Stimulated activated CD4-positive, alpha-beta T cell treated with anti-CD3 and anti-CD28 coated beads, Interleukin-1b, Interleukin-23, amount 100 ng/mL, for 1 hour (primary cell): ENCODE measurements at places on chromosomes 11 and 22.

DNA sequence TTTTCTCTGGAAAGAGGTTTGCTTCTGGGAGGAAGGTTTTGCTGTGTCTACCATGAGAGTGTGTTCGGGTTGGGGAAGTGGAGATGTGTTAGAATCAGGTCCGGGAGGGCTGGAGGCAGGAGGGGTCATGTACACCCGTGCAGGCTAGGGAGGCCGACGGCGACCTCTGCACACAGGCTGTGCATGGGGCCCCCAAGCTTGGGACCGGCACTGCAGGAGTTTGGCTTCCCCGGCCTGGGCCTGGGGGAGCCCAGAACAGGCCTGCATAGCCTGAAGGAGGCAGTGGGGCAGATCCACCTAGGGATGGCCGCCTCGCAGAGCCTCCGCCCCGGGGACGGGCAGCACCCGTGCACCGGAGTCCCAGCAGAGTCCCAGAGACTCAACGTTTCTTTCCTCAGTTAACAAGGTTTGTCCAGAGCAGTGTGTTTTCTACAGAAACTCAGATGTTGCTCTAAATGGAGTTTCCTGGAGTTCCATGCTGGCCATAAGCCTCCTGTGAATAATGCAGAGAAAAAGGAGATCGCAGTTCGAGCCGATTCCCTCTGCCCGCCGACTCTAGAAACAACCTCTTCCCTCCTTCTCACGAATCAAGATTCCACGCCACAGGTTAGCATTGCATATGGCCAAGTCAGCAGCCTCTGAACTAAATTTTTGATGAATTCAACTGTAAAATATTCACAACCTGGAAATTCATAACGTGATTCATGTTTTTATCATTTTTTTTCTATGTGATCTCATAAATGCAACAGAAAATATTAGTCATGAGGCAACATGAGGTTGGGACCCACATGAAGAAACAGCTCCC is 427.3 kb downstream of the BRD1 start:
- DNase-seq, result no peak

DNA sequence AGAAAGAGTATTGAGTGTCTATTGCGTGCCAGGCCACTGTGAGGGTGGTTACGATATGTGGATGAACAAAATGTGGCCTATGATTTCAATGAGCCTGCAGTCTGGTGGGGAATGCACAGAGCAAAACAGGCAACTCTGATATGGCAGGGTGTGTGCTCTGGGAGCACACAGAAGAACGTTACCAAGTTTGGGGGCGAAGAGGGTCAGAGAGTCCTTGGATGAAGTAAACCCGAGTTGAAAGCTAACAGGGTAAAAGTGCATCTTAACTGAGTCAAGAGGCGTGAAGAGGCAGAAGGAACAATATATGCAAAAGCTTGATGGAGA is 258 bp downstream of the CFAP68 start:
- no peak for DNase-seq

DNA sequence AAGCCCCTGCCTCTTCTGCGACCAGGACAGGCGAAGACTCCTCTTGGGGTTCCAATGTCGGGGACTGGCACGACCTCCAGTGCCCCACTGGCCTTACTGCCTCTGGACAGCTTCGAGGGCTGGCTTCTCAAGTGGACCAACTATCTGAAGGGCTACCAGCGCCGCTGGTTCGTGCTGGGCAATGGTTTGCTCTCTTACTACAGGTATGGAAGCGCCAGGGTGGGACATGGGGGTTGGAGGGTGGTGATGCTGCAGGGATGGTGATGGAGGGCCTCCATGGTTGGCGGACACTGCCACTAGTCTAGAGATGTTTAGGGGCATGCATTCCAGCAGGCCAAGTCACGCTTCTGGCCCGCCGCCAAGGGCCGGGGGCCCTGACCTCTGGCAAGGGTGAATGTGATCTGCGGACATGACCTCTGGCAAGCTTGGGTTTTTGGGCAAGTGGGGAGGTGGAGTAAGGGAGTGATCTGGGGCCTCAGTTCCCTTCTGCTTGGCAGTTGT is 727 bp downstream of the OSBP2 start:
- no peak for DNase-seq

- no peak for DNase-seq
Measured at GRCh38 chr22:28183078-28183860, 264.2 kb upstream of the PITPNB start.

GRCh38 chr11:99505316-99505715 is 484.6 kb downstream of the CNTN5 start:
- no peak for DNase-seq

- DNase-seq, result no peak
Measured at GRCh38 chr22:44777364-44777755, 25.0 kb downstream of the ARHGAP8 start.

DNA sequence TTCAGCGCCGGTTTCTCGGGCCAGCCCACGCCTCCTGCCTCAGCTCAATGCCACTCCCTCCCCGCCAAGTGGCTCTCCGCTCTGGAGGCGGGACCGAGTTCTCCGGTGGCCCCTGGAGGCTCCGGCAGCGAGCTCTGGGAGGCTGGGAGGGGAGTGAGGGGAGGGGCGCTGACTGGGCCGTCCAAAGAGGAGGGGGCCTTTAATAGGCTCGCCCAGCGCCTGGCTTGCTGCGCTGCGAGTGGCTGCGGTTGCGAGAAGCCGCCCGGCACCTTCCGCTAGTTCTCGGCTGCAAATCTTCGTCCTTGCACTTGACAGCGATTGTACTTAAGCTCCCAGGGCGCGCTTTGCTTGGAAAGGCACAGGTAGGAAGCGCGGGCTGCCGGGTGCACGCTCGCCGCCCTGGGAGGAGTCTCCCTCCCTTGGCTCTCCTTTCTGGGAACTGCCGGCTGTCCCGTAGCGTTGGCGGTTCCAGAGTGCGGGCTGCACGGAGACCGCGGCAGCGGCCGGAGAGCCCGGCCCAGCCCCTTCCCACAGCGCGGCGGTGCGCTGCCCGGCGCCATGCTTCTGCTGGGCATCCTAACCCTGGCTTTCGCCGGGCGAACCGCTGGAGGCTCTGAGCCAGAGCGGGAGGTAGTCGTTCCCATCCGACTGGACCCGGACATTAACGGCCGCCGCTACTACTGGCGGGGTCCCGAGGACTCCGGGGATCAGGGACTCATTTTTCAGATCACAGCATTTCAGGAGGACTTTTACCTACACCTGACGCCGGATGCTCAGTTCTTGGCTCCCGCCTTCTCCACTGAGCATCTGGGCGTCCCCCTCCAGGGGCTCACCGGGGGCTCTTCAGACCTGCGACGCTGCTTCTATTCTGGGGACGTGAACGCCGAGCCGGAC is at the start of gene ADAMTS15:
Gene ADAMTS15, plus strand, starts transcription at position 230 of the 894 bp plus-strand sequence. Its CDS starts 329 bp downstream, at position 559.
- DNase-seq, result no peak

DNA sequence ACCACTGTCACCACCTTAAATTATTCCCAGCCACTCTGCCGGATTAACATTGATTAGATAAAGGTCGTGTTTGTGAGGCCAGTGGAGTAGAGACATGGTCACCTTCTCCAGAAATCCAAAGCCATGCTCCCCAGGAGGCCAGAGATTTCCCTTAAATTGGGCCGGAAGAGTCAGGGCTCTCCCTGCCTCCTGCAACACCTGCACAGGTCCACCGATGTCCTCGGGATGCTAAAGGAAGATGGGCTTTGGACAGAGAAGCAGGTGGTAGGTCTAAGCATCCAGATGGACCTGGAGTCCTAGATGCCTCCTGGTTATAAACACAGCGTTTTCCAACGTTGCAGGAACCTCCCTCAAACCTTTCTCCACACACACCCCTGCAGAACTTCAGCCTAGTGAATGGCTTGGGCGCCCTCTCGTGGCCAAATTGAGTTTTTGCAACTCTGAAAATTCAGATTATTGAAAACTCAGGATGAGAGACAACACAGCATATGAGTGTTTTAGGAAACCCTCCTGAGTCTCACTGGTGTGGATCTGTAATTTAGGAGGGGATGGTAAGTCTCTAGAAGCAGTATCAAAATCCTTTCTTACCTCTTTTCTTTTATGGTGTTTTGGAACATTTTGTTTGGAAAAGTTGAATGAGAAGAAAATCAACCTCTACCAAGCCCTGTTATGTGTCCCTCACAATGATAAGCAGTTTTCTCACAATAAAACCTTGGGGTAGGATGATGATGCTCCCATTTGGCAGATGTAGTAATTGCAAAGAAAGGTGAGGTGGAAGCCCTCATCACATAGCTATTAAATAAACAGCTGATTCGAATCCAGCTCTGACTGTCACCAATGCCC is 109.6 kb downstream of the RRAS2 start:
- DNase-seq, result peak; percentile 42

DNA sequence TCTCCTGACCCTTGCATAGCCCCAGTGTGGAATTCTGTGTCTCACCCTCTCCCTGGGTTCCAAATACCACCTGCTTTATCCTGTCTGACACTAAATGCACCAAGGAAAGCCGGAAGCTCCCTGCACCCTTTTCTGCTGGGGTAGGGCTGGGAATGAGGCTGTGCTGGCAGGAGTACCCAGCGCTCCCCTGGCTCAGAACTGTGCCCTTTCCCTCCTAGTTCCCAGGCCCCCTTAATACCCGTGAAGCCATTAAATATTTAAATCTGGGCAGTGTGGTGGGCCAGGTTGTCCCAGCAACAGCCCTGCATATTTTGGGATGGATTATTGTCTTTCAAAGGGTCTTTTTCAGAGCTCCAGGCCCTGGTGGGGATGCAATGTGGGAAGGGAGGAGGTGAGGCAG is 63.0 kb downstream of the TP53I11 start:
- no peak for DNase-seq

DNA sequence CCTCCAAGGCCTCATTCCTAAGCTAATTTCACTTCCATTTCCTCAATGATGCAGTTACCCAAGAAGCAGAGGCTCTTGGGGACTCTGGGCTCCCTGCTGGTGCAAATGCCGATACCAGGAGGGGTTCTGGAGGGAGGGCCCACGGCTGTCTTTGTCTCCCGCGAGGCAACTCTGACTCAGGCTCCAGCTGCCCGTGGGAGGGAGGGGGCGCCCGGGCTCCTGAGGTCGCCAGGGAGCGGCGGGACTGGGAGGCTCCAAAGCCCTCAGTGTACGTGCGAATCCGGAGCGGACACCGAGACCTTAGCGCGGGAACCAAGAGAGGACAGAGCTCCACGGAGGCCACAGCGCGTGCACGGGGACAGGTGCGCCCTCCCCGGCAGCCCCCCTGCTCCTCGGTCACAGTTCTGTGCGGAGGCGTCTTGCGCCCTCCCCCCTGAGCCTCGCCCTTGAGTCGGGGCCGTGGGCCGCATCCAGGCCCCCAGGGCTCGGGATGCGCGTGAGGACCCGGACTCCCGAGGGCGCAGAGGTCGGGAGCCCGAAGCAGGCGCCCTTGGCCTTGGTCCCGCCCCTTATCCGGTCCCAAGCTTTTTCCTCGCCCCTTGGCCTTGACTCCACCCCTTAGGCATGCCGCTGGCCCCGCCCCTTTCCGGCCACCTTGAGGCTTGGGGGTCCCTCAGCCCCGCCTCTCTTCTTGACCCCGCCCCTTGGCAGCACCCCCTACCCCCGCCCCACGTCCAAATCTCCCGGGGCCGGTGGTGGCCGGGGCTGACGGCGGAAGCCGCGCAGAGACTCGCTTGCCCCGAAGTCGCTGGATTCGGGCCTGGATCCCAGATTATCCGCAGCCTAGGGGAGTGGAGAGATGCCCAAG is 4.7 kb upstream of the SHISA8 start:
- no peak for DNase-seq

DNA sequence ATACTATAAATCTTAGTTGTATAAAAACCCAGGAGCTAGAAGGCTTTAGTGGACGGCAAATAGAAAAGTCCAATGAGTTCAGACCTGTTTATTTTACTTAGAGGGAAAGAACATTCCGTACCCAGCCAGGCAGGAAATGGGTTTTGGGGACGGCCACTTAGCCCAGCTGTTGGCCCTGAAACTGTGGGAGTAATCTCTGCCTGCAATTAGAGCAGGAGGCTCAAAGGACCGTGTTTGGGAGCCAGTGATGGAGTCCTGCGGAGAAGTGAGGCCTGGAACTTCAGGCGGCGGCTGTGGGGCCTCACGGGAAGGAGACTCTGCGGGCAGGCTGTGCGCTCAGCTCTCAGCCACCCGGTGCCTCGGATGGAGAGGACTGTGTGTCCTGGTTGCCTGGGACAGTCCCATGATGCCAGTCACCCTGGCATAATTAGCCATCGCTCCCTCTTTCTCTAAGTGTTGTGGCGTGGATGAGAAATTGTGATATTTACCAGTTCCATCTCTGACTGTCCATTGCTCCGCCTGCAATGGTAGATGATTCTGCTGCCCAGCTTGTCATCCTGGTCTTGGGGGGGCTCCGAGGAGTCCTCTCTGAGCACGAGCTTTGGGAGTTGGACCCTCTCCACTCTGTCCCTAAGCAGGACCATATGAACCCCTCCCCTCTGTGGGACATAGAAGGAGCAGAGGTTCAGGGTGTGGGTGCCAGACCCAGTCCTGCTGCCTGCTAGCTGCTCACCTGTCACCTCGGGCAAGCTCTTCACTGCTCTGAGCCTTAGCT is 530.3 kb downstream of the TBC1D22A start:
- DNase-seq, result no peak

- DNase-seq, result no peak
Measured at GRCh38 chr22:29193021-29193420, 12.7 kb upstream of the EMID1 start.

DNA sequence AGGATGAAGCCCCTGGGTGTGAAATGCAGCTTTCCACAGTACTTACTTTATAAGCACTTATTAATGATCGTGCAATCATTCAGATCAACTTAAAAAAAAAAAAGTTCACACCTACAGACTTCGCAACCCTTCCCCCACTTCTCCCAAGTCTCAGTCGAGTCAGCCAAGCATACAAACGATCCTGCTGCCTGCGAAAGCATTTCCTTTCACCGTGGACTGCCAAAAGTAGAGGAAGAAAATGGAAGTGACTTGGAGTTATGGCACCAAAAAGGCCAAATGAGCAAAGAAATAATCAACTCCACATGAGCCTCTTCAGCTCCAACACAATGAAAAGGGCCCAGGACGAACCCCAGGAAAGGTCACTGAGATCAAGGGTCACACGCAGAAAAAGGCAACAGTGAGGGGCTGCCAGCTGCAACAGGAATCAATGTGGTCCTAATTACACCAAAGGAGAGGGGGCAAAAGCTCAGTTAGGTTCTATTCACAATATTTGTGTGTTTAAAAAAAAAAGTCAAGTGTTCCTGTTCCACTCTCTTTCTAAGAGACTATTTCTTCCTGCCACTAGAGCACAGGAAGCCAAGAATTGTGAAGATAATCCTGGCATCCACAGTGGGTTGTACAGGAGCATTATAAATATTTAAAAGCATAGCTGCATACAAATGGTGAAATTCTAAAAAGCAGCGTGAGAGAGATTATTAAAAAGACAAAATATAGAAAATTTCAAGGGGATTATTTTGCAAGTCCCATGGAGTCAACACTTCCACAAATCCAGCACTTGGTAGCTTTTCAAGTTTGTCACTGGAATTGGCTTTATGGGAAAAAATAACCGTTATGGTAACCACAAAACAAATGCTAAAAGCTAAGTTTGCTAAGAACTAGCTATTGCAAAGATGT is 28.4 kb downstream of the CDON start:
- DNase-seq, result no peak

GRCh38 chr11:119377961-119378667 is 3.4 kb downstream of the USP2 start:
- no peak for DNase-seq

GRCh38 chr11:70290361-70291065 is 20.0 kb downstream of the PPFIA1 start:
- DNase-seq, result no peak

GRCh38 chr11:31780480-31780971 is 30.6 kb downstream of the PAX6 start:
- no peak for DNase-seq

- DNase-seq, result no peak
Measured at GRCh38 chr11:110000031-110000502, 93.1 kb upstream of the ZC3H12C start.
